ENCODE measurements at places on chromosomes 5 and 9.

- no peak for DNase-seq
Measured at GRCh38 chr9:101498323-101498722, 35.3 kb upstream of the RNF20 start.

DNA sequence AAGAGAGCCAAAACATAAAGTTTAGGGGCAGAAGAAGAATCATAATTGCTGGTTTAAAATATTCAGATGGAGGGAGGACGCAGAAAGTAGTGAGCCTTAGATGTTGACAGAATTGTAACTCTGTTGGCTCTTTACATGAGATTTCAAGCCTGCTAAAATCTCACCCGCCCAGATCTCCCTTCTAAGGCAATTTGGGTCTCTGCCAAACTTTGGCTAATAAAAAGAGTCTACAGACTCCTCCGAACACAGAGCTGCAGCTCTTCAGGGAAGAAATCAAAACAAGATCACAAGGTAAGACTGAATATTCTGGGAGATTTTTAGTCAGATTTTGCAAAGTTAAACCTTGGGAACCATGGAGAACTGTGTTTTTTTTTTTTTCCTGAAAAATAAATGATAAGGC is at the start of gene IL33:
IL33 (plus strand) TSS at position 246 of the 400 bp plus-strand sequence. CDS start 25,888 bp downstream, outside the sequence.
- no peak for DNase-seq

- no peak for DNase-seq
Measured at GRCh38 chr9:111163716-111164389, 125.6 kb upstream of the LPAR1 start.

- no peak for DNase-seq
Measured at GRCh38 chr5:176825234-176825633, 14.9 kb downstream of the UNC5A start.

DNA sequence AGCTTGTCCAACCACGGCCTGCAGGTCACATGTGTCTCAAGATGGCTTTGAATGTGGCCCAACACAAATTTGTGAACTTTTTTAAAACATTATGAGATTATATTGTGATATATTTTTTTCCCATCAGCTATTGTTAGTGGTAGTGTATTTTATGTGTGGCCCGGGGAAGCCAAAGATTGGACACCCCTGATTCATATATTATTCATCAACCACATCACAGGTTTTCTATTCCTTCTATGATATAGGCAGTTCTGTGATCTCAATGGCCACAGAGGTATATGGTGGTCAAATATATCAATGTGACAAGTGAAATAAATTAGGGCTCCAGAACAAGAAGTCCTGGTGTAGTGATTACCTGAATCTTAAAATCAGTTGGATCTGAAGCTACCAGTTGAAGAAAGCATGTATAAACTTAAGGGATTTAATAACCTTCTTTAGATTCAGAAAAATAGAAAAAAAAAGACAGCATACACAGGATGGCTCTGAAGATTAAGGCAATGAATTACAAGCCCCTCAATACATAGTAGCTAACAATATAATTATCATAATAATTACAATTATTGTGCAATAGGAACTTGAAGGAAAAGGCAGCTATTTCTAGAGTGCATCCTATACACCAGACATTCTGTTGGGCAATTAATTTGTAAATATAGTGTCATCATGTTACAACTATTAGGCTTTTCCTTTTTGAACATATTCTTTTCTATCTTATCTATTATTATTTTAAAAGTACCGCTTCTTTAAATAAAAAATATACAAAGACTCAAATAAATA is 530.4 kb upstream of the PTPRD start:
- DNase-seq: no peak

DNA sequence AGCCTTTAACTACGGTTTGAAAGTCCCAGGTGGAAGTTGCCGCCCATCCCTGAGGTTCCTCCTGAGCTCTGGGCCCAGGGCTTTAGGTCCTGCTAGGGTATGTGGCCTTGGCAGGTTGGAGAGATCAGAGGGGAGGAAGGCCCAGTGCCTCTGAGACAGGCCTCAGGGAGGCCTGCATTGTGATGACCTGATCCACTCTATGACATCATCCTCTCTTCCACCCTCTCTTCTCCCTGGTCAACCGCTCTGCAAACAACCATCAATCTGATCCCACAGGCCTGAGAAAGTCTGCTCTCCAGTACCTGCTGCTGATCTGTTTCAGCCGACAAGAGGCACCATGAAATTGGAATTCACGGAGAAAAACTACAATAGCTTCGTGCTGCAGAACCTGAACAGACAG is at the start of gene CCIN:
CCIN (plus strand) TSS at position 223 of the 400 bp plus-strand sequence; CDS start at position 338, 115 bp downstream.
- no peak for DNase-seq

- no peak for DNase-seq
Measured at GRCh38 chr5:169561893-169562292, 21.7 kb upstream of the SPDL1 start.

GRCh38 chr5:72908664-72909063 is 47.2 kb upstream of the FCHO2 start:
- no peak for DNase-seq

- no peak for DNase-seq
Measured at GRCh38 chr9:93824386-93825294, 130.5 kb downstream of the BARX1 start.

- DNase-seq: no peak
Measured at GRCh38 chr5:57232293-57233033, 58.6 kb downstream of the GPBP1 start.

DNA sequence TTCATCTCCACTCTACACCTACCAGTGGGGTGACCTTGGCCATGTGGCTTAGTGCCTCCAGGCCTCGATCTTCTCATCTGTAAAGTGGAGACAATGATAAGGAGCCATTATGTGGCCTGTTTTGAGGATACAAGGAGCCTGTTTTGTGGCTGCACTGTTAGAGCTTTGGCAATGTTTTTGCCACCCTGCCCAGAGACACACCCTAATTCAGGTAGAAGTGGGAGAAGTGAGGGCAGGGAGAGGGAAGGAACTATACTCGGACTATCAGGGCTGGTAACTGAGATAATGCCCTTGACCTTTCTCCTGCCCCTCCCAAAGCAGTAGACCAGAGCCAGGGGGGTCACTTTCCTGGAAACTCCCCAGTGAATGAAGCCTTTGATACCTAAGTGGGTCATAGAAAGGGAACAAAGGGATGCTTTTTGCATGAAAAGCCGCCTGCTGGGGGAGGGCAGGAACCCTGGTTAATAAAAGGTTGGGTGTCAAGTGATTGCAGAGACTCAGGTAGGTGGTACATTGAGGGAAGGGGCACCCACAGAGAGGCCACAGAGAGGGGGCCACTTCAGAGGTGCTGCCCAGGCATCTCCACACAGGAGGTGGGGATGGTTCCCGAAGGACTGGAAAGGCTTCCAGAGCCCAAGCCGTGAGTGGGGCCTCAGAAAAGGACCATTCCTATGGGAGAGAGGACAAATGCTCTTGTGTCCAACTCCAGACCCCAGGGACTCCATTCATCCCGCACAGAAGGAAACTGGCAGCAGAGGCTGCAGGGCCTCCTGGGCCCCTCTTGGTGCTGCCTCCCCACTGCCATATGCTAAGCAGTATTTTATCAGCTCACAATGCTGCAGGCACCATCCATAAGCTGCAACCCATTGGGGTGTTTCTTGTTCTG is 42.3 kb upstream of the VDAC1 start:
- DNase-seq: no peak

DNA sequence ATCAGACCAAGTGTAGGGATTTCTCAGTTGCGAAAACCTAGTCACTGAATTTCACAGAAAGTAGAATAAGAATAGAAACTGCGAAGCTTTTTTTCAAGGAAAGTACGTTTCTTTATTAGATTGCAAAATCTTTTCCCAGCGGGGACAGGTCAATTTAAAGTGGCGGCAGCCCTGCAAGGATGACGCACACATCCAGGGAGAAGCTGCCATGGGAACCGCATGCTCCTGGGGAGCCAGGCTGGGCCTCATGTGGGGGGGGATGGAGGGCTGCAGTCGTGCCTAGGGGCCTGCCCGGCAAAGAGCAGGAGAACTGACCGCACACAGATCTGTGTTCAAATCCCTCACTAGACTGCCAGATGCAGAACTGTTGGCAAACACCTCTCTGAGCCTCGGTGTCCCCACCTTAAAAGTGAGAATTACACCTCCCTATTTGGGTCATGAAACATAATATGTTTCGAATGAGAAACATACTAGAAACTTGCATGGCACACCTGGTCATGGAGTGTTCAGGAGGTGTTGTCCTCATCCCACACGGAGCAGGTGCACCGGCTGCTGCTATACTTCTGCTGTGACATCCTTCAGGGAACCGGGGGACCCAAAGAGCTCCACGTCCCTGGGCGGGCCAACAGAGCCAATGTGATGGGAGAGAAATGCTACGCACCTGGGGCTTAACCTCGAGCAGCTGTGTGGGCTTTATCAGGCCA is 127.8 kb upstream of the PHYKPL start:
- DNase-seq: no peak

GRCh38 chr5:131384616-131385214 is 120.9 kb downstream of the CDC42SE2 start:
- DNase-seq: no peak

- no peak for DNase-seq
Measured at GRCh38 chr5:21680196-21680595, 1172.9 kb downstream of the CDH12 start.

DNA sequence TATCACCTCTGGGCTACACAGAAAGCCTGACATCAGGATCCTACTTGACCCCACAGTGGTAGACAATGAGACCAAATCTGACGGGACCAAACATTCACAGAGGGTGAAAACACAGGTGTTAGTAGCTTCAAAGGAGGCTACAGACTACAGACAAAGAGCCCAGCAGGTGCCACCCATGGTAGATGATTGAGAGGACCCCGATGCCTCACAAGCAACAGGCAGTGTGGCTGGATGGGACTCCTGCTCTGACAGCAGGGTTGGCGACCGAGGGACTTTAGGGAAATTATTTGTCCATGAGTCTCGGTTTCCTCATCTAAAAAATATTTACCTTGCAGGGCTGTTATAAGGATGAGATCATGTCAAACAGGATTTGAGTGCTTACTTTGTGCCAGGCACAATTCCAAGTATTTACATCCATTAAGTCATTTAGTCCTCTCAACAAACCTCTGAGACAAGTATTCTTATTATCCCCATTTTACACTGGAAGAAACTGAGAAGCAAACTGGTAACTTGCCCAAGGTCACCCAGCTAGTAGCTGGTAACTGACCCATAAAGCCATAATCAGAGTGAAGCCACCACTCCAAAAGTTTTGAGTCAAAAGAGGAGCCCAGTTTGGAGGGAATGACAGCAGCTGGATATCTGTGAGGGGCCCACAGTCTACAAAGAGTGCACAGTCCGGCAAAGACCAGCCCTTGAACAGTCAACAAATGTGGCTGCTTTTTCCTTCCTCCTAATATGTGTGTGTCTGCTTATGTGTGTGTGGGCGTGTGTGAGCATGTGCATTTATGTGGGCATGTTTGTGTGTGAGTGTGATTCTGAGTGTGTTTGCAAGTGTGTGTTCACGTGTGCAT is 502.0 kb downstream of the BNC2 start:
- no peak for DNase-seq

GRCh38 chr9:74173284-74173683 is 323.9 kb upstream of the RORB start:
- DNase-seq: no peak

DNA sequence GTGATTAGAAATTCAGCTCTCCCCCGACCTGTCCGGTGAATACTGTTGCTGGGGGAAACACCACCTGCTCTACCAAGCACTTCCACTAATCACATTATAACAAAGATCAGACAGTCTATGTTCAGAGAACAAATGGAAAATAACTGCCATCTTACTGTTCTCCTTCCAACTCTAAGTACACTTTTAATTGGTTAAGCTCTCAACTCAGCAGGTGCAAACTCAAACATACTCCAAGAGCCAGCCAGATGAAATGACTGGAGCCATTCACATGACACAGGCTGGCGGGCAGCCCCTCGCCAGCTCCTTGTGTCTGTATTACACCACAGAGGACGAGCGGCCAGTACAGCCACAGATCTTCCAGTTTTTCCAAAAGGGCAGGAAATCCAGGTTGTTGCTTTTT is 16.1 kb downstream of the LIFR start:
- DNase-seq: no peak

- DNase-seq: no peak
Measured at GRCh38 chr9:129932303-129933151, 97.3 kb downstream of the USP20 start.

GRCh38 chr5:168472329-168472728 is 13.9 kb upstream of the RARS1 start:
- no peak for DNase-seq

- no peak for DNase-seq
Measured at GRCh38 chr9:128340691-128341434, 536 bp downstream of the SLC27A4 start.

GRCh38 chr5:1826235-1826980 is 25.2 kb downstream of the NDUFS6 start:
- no peak for DNase-seq

DNA sequence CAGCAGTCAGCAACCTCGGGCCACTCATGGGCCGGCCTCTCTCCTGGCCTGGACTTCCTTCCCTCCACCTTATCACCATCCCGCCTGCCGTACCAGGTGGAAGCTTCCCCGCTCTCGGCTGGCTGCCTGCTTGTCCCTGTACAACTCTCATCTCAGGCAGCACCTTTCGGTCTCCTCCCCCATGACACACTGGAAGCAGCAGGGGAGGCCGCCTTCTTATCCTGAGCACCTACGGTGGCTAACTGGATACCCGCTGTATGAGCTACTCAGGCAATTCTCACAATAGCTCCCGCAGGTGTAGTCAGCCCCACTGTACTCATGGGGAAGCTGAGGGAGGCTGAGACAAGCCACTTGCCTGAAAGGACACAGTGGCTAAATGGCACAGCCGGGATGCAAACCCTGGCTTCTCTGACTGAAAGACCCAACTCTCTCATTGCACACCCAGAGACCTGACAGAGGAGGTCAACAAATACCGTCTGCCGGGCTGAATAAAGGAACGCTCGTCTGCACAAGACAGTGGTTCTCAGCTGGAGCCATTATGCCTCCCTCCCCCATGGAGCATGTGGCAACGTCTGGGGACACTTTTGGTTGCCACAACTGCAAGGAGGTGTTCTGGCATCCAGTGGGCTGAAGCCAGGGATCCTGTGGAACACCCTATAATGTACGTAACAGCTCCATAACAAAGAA is 9.6 kb downstream of the STK10 start:
- DNase-seq: no peak

DNA sequence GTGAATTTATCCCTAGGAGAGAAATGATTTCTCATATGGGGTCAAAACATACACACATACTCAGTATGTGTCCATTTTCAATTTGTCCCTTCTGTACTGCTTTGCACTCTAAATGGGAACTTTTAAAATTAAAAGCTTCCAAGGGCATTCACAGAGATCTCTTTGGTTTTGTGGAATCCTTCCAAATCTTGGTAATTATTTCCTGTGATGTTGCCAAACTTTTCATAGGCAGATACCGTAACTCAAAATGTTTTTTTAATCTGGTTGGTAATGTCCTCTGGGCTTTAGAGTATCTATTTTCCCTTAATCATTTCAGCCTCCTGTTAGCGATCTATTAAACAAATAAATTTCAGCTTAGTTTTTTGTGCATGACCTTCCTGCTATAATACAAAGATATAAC is 282.4 kb downstream of the ARHGEF28 start:
- DNase-seq: no peak

GRCh38 chr5:1409381-1410110 is 35.7 kb downstream of the SLC6A3 start:
- DNase-seq: no peak

GRCh38 chr5:62030326-62030725 is 275.7 kb upstream of the KIF2A start:
- no peak for DNase-seq
